Femur (tissue), 1 donor: ENCODE measurements at places on chromosomes 5 and 9.

GRCh38 chr9:69985971-69986370 lies 57.7 kb upstream of the MAMDC2 start:
- no peak for DNase-seq

DNA sequence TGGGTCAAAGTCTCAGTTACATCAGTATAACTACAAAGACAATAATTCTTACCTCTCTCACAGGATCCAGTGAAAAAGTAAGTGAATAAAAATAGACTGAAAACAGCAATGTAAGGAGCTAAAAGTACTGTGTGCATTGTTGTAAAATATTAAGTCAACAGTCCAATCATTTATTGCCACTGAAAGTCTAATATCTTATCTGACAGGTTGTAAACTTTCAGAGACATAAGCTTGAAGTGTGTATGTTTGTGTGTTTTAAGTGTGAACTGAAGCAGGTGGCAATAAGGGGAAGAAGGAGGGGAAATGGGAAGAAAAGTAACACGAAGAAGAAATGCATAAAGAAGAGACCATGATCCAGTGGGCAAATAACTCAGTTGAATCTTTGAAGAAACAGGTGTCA lies 229.7 kb upstream of the TAS2R1 start:
- DNase-seq = no peak

DNA sequence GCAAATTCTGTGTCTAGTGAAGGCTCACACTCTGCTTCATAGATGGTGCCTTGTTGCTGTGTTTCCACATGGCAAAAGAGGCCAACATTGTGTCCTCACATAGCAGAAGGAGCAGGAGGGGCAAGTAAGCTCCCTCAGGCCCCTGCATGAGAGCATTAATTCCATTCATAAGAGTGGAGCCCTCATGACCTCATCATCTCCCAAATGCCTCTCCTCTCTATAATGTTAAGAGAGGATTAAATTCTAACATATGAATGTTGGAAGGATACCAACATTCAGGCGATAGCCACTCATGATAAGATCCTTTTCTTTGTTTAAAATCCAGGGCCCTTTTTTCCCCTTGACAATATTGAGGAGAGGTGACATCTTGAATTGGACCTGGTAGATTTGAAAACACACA lies 35.2 kb upstream of the PAM start:
- DNase-seq = no peak

DNA sequence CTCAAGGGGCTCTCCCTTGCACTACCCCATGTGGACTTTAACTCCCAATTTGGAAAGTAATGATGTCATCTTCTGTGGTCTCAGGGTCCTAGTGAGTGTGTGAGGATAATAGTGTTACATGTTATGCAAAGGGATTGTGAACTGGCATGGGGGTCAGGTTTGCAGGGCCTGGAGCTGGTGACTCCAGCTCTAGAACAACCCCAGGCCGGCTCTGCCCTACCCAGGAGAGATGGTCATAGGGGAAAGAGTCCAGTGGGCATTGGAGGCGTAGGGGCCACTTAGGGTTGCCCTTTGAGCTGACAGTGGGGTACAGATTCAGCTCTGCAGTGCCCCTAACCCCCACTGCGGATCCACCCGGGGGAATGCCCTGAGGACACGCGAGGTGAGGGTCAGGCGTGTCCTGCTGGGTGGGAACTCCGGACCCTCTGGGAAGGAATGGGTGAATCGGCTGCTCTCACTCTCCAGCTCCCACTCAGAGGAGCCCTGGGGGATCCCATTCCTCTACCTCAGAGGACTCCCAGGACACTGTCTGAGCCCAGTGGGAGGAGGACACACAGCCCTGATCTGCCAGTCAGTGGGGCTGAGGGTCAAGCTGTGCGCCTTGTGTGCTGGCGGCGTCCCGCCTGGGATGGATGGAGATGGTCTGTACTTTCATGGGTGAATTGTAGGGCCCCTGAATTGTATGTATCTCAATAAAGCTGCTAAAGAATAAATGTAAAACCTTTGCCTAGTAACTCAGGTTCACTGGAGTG lies 2.5 kb upstream of the NKD2 start:
- peak; percentile 13 for DNase-seq

GRCh38 chr9:137919649-137920141 lies 42.1 kb downstream of the CACNA1B start:
- no peak for DNase-seq

- DNase-seq = peak; percentile 51
Measured at GRCh38 chr5:137146402-137146890, 352.7 kb downstream of the SPOCK1 start.

DNA sequence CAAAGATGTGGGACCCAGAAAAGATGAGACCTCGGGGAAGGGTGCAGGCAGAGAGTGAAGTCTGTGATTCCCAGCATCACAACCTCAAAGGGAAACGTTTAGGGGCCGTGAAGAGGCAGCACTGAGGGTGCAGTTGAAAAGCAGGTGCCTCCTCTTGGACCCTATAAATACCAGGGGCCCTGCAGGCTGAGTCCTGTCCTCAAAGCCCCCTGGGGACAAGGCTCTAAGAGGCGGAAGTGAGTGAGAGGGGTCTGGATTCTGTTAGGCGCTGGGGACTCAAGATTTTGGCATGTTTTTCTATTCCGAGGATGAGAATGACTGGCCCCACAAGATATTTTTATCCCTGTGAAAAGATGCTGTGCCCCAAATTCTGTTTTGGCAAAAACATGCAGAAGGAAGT lies 107.8 kb downstream of the THBS4 start:
- no peak for DNase-seq

DNA sequence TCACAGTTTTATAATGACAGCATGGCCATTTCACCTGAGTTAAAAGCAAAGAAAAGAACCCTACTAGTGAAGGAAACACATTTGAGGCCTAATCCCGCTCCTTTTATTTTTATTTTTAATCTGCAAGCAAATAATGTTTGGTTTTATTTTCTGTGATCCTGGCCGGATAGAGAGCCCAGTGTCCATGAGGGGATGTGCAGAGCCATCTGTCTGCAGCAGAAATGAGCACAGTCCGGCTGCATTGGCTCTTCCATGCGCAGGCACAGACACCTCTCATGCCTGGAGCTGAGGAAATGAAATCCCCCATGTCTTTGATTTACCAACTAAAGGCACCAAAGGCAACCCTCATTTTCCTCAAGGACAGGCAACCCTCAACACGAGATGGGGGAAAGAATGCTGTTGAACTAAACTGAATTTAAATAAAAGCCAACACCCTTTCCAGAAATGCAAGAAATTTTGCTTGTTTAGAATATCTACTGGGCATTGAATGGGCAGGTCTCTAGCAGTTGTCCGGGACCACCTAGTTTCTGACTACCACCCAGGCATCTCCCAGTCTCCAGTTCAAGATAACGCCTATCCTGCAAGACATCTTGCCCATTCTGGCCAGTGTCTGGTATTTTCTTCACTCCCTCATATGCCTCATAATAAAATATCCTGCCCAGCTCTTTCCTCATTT lies 47.9 kb upstream of the SEMA6A start:
- DNase-seq = no peak

DNA sequence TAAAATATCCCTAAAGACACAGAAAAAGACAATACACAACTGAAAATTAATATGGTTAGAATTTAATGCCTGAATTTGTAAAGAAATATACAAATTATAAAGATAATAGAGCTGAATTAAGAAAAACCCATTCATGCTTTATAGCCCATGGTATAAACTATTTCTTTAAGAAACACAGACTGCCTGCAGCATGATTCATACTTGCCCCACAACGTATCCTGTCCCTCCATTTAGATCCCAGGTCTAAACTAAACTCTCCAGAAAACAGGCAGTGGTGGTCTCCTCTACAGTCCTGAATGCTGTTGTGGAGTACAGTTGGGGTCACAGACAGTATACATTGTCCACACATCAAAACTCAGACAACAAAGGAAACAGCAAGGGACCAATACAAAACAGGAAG lies 24.8 kb downstream of the IL6ST start:
- no peak for DNase-seq

- DNase-seq = no peak
Measured at GRCh38 chr5:98503616-98504015, 269.8 kb upstream of the RGMB start.

GRCh38 chr9:135443797-135444425 lies 35.7 kb upstream of the PPP1R26 start:
- no peak for DNase-seq

- DNase-seq = no peak
Measured at GRCh38 chr5:148849461-148849860, 23.1 kb downstream of the ADRB2 start.

DNA sequence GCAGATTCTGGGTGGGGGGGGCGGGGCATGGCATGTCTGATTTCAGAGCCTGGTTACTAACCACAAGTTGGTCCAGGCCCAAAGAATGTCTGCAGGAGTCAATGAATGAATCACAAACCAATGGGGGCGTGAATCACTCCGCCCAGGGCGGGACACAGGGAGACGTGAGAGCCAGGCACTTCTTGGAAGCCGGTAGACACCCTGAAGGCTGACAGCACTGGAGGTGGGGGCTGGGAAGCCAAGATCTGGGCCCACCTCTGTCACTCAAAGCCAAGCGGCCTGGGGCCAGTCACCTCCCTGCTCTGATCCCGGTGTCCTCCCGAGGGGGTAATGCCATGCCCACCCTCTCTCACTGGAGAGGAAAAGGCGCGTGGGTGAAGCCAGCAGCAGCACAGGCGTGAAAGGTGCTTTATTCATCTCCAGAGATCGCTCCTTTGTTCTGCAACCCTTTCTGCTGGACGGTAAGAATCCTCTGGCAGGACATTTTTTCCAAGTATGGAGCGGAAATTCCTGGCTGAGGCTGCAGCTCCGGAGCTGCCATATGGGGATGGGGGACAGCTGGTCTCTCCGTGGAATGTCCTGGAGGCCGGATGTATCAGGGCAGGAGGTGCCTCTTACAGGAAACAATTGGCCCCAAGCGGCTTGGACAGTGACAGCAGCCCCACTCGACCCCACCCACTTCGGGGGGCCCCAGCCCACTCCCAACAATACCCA lies 85.0 kb downstream of the STK10 start:
- peak; percentile 73 for DNase-seq

DNA sequence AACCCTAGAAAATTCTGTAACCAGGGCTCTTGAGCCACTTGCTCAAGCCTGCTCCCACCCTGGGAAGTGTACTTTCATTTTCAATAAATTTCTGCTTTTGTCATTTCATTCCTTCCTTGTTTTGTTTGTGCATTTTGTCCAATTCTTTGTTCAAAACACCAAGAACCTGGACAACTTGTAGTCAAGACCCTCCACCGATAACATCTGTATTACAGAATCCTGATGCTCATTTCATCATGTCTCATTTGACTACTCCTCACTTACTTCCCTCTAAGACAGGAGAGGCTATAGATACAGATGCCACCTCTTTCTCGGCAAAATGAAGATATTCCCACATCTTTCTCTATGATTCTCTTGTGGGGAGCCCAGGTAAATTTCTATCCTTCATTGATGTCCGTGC lies 183.5 kb downstream of the TMEM232 start:
- no peak for DNase-seq

DNA sequence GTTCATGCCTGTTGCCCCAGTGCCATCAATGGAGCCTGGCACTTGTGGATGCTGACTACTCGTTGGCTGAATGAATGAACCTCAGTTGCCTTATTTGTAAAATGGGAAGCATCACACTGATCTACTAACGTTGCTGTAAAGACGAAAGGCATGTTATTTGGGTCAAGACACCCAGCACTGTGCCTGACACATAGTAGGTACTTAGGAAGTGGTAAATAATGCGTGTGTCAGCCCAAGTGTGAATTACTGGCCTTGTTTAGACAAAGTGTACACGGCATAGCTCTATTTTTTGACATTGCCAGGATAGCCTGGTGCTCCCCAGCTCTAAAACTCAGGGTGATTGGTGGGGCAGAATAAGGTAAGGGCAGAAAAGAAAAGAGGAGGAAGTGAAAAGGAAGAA lies 27.4 kb downstream of the ERGIC1 start:
- no peak for DNase-seq

- no peak for DNase-seq
Measured at GRCh38 chr5:14914193-14914592, 42.6 kb upstream of the ANKH start.

- peak; percentile 81 for DNase-seq
Measured at GRCh38 chr5:34655354-34655991, 655 bp upstream of the RAI14 start.

GRCh38 chr9:13688990-13689600 lies 409.6 kb upstream of the MPDZ start:
- no peak for DNase-seq

DNA sequence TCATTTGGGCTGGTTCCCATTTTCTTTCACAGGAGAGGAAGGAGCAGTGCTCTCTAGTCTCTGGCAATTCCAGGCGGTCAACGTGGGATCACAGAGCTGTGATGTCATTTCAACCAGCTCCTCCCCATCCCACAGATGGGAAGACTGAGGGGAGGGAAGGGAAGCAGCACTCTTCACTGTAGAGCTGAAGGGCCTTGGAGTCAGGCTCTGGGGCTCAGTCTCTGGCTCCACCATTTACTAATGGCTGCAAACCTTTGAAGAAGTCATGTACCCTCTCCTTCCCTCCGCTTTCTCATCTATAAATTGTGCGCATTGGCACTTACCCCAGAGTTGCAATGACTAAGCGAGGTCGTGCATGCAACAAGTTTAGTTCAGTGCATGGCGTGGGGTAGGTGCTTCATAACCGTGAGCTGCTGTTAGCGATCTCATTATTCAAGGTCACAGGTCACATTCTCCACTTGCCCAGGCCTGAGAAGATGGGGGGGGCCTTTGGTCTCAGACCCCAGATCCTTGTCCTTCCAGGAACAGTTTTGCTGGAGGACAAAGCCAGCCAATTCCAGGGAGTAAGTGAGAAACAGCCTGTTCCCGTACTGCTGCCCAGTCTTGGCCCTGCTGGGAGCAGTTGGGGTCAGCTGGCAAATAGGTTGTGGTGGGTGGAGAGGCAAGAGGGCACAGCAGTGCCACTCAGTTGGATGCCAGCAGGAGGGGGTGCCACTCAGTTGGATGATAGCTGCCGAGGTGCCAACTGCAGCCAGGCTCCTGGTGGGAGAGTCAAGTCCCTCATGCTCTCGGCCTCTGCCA lies 136.7 kb downstream of the RGS3 start:
- DNase-seq = peak; percentile 55

GRCh38 chr9:114304416-114305188 lies 18.3 kb upstream of the ORM1 start:
- no peak for DNase-seq

GRCh38 chr5:148401604-148402003 lies 17.8 kb downstream of the FBXO38 start:
- no peak for DNase-seq

DNA sequence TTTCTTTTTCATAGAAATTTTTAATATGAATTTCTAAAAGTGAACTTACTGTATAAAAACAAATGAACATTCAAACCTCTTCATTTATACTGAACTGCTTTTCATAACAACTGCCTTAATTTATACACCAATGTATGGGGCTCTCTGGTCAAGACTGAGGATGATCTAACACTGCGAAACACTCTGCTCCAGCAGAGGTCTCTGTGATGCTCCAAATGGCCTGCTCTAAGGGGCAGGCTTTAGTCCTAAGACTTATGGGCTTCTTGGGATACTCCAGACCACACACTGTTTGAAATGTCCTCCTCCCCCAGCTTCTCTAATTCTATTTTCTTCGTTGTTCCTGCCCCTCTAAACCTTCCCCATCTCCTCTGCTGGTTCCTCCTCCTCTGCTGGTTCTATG lies 58.5 kb downstream of the LIFR start:
- no peak for DNase-seq
